CD4-positive, alpha-beta T cell treated with Interleukin-21 for 1 hour (primary cell): ENCODE measurements at places on chromosomes 2 and 18.

- no peak for DNase-seq
These were observed 1795.7 kb upstream of the PIK3C3 start for GRCh38 chr18:40159141-40160017.

DNA sequence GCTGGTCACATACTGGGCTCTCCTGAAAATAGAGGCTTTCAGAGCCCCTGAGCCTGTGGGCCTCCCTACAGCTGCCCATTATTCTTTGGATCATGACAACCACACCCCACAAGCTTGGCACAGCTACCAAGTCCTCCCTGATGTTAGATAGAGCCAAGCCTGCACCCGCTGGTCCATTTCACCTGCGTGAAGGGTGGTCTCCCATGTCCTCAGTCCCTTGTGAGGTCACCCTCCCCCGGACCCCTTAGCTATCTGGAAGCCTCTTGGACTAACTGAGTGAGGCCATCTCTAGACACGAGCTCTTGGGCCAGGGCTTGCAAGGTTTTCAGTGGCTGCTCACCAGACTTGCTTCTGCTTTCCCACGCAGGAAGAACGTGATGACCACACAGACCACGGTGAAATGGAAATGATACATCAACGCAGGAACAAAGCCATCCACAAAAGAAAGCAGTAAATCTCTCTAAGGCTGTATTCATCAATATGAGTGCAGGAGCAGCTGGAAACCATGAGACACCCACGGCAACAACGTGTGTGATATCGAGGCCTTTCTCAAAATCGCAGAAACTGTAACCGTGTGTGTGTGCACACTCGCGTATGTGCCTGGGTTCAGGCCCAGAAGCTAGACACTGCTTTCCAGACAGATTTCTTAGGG is 10.1 kb upstream of the MAL start:
- DNase-seq: no peak

- DNase-seq: no peak
These were observed 147.5 kb downstream of the PARD3B start for GRCh38 chr2:204692790-204693189.

GRCh38 chr18:57447154-57447621 is 12.0 kb downstream of the ONECUT2 start:
- DNase-seq: no peak

DNA sequence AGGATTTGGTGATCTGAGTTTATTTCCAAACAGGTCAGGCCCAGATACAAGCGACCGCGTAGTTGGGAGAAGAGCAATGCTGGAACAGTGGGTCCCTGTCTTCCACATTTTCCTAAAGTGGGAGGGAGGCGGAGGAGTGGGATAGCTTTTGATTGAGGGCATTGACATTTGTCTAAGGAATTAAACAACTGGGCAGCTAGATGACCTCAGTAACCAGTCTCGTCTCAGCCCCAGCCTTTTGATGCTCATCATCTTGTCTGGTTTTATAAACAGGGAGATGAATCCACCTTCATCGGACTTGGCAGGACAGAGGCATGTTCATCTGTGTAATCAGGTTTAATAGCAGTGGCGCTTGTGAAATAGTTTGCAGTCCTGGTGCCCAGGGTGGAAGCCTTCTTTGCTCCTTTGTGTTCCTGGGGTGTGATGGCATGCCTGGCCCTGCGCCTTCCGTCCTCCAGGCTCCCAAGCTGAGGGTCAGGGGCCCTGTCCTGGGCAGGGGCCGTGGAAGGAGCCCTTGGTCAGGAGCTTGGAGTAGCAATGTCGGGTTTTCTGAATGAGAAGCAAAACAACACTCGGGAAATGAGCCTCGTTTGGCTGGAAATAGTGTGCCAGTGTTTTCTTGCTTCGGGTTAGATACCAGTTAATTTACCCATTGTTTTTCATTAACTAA is 193.8 kb downstream of the FAM210A start:
- DNase-seq: no peak

- peak; percentile 38 for DNase-seq
These were observed 114.1 kb downstream of the NDUFA10 start for GRCh38 chr2:239910851-239911640.

- no peak for DNase-seq
These were observed 75.6 kb upstream of the REG3A start for GRCh38 chr2:79235135-79235534.

DNA sequence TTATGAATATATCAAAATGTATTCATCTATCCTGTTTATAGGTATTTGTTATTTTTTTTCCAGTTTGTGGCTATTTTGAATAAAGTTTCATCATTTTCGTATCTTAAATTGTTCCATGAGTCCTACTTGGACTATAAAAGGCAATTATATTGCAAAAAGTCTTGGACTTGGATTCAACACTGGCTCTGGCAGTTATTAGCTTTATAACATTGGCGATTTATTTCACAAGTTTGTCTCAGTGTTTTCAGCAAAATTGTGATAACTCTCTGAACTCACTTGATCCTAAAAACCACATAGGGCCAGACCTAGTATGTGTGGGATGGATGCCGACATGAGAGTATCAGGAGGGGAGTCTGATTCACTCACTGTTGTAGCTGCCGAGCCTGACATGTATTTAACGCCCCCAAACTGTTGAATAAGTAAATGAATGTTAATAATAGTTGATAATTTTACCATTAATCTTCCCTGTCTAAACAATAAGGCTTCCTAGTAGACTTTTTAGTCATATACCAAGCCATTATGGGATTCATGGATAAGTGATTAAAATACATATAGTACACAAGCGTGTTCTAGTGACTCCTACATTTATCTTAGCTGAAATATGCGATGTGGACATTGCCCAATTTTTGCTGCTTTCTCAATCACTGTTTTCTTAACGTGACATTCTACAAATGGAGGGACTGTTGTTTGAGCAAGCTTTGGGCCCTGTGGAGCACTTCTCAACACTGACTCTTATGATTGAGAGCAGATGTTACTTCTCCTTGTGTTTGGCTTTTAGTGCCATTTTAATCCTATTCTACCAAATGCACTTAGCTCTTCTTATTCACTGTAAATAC is 907.6 kb downstream of the EPHA4 start:
- no peak for DNase-seq

DNA sequence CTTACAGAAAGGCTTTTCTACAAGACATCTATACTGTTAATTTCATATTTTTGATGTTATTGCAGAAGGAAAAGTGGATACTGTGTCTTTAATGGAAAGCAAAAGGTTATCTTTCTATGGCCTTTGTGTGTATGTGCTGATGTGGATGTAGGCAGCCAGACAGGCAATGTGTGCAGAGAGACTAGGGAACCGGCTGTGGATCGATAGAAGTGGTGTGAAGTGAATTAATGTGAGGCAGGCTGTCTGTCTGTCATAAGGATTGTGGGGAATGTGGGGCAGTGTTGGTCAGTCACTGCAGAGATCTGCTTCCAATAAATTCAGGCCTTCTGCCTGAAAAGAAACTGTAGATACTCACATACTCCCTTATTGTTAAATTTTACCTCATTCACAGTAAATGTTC is 156.7 kb downstream of the WDR7 start:
- no peak for DNase-seq

DNA sequence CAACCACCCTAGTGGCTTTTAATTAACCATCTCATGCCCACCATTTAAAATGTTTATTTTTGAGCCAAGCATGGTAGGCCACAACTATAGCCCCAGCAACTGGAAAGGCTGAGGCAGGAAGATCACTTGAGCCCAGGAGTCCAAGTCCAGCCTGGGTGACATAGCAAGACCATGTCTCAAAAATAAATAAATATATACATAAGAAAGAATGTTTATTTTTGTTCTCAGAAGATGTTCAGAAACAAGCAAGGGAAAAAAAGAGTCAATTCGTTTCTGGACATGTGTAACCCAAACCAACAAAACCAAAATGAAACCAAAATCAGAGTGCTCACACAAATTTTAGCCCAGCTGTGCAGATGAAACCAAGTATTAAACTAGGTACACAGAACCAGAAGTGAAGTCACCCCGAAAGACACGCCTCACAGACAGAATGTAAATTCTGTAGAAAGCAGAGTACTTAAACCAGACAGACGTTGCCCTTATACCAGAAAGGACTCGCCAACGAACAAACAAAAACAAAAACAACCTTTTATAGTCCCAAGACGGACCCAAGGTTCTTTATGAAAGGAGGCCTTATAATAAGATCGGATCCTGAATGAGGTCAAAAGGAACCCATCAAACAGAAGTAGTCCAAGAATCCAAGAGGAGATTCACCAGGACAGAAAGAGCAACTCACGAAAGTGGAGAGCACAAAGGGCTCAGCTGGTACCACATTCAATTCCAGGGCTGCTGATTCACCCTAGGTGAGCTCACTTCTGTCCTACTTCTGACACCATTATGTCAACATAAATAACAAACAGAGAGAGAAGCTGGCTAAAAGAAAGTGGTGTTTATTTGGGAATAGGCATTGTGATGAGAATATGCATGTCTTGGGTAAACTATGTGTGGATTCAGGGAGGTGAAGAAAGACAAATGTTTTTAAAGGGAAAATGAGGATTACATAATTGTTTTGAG is 31.8 kb upstream of the MTCL1 start:
- DNase-seq: no peak

DNA sequence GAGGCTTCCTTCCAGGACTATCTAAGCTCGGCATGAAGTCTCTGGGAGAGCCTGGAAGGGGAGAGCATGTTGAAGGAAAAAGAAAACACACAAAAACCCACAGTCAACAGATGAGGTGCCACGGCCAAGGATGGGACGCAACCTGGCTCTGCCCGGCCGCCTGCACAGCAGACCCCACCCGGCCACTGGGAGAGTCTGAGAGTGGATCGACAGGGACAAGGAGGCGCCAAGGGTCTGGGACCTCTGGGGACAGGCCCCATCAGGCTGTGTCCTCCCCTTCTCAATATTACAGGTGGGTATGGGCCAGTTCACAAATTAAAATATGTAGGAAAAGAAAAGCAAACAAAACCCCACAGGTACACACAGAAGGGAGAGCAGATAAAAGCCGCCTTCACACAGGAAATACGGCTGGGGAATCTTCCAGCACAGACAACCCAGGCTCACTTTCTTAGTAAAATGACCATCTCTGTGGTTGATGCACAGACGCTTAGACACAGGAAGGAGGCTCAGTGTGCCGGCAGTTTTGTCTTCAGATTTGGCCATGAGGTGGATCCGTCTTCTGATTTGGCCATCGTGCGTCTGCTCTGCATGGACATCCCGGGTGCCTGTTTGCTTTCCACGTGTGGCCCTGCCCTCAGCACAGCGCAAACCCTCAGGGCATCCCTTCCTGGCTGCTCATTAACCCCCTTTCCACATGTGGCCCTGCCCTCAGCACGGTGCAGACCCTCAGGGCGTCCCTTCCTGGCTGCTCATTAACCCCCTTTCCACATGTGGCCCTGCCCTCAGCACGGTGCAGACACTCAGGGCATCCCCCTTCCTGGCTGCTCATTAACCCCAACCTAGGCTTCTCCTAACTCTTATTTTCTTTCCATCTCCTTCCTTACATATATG is 138.4 kb downstream of the EIPR1 start:
- peak; percentile 15 for DNase-seq

DNA sequence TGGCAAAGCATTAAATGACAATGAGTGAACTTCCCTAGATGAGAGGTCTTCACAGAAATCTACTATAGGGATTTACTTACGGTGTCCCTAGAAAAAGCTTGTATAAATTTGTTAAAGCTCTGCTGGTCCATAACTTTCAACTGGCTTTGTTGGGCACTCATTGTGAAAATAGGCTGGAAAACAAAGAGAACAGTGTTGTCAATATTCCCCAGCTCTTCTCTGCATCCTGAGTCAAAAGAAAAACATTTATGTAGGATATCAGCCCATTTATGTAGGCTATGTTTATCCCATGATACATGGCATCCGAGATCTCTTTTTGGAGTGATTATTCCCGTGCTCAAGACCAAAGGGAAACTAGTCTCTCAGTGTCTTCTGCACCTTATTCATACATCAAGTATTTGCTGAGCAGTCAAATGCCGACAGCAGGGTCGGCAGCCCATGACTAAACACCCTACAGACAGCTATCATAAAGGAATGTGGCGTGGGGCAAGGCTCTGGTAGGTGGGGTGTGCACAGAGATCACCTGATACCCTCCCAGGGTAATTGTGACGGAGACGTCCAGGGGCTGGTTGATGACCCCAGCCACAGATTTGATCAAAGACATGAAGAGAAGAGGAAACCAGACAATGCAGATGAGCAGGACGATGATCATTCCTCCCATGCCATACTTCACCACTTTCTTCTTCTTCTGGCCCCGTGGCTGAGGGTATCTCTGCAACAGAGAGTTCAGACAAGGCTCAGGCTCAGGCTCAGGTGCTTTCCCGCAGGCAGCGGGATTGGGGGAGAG is 155.9 kb downstream of the NAPG start:
- DNase-seq: no peak

GRCh38 chr2:167200019-167200418 is 311.7 kb downstream of the XIRP2 start:
- no peak for DNase-seq

DNA sequence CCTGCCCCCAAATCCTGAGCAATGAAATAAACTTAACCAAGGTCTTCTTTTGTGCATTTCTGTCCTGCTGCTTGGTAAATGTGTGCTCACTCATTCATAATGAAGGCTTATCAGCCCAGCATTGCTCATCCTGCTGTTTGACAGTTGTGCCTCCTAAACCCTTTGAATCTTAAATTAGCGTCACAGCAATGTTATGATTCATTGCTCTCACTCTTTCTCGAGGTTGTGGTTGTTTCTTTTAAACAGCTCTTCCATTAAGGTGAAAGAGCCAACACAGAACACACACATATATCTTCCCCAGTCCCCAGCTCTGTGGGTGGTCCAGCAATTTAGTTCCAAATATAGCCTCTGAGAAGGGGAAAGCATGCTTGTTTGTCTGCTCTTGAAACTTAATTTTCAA is 84.0 kb downstream of the EVA1A start:
- no peak for DNase-seq

- no peak for DNase-seq
These were observed 7.6 kb downstream of the GPR17 start for GRCh38 chr2:127653421-127654083.
